Activated CD4-positive, alpha-beta T cell treated with anti-CD3 and anti-CD28 coated beads, Interleukin-2, amount 50 U/mL, for 48 hours (primary cell): ENCODE measurements at places on chromosomes 1 and 21.

- no peak for DNase-seq
Observed at GRCh38 chr1:57262472-57262871, 161.4 kb downstream of the DAB1 start.

DNA sequence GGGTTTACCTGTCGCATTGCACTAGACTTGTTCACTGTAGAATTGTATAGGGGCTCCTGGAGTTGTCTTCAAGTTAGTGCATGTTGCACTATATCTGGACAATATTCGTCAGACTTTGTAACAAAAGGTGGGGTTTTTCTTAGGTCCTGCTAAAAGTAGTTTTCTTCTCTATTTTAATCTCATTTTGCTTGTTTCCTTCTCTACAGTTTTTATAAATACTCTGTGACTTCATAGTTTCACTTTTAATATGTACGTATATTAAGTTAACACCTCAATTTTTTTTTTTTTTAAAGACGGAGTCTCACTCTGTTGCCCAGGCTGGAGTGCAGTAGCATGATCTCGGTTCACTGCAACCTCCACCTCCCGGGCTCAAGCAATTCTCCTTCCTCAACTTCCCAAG lies 26.5 kb upstream of the MRPS6 start:
- DNase-seq, result no peak

DNA sequence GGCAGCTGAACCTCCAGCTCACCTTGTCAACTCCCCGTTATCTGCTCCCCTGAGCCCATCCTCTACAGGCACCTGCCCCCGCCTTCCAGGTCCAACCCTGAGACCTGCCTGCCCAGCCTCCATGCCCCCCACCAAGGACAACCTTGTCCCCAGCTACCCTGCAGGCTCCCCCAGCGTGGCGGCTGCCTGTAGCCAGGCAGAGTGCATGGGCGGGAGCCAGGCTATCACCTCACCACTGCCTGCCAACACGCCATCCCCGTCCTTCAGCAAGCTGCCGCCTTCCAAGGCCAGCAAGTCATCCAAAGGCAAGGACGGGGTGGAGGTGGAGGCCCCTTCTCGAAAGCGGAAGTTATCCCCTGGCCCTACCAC lies 3.0 kb upstream of the CYB561D1 start:
- no peak for DNase-seq

- no peak for DNase-seq
Observed at GRCh38 chr21:30104241-30104640, 62.4 kb downstream of the CLDN17 start.

GRCh38 chr1:85224295-85224694 lies 23.5 kb upstream of the SYDE2 start:
- no peak for DNase-seq

- DNase-seq, result no peak
Observed at GRCh38 chr21:29193072-29193471, 62.6 kb downstream of the MAP3K7CL start.

DNA sequence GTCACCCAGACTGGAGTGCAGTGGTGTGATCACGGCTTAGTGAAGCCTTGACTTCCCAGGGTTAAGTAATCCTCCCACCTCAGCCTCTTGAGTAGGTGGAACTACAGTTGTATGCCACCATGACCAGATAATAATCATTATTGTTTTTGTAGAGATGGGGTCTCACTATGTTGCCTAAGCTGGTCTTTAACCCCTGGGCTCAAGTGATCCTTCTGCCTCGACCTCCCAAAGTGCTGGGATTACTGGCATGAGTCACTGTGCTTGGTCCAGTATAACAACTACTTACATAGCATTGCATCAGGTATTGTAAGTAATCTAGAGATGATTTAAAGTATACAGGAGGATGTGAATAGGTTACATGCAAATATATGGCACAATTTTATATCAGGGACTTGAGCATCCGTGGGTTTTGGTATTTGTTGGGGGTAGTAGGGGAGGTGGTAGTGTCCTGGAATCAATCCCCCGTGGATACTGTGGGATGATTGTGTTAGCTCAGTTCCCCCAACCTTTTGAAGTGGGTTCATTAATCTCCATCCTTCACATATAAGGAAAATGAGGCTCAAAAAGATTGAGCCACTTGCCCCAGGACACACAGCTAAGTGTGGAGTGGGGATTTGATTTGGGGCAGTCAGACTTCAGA lies 61.4 kb upstream of the CNIH3 start:
- DNase-seq, result no peak

- DNase-seq, result peak; percentile 21
Observed at GRCh38 chr1:3676581-3677470, 24.5 kb downstream of the TP73 start.

- no peak for DNase-seq
Observed at GRCh38 chr1:30724175-30724574, 790 bp upstream of the MATN1 start.

DNA sequence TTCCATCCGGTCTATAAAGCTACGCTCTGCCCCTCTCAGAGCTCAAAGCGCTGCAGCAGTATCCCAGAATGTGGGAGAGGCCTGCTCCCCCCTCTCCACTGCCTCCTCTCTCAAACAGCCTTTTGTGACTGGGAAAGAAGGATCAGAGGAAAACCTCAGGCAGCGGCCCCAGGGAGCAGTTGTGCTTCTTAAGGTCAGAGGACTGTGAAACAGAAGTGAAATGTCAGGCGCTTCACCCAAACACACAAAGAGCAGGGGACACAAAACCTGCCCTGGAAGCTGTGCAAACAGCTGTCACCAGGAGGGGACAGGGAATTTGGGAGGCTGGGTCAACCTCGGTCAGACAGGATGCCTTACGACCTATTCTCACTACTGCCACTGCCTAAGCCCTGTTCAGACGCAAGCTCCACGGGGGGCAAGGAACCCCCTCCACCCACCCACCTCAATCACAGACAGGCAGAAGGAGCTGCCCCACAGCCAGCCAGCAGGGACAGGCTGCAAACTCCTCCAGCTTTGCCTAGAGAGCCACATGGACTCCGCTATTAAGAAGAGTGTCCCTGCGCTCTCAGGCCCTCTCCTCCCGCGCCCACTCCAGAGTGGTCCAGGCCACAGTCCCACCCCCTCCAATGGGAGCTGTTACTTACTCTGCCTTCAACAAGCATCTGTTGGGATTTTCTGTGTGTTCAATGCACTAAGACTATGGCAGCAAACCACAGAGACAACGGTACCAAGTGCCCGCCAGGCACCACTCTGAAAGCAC lies 14.6 kb downstream of the SSBP3 start:
- DNase-seq, result no peak

DNA sequence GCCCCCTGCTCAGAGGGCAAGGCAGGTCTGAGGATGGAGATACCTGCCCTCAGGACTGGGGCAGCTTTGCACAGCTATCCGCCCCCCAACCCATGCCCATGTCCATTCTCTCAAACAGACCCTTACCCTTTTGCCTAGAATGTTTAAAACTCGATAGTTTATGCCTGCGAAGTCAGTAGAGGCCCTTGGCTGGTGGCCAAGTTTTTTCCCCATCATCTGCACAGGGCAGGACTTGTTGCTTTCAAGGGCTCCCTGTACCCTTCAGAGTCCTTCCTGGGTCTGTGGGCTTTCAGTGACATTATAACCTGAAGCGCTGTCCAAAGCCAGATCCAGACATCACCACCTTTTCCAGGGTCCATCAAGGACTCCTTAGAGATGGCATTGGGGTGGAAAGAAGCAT lies 148.7 kb upstream of the ZNF644 start:
- no peak for DNase-seq

GRCh38 chr1:14617791-14618190 lies 19.3 kb downstream of the KAZN start:
- no peak for DNase-seq

DNA sequence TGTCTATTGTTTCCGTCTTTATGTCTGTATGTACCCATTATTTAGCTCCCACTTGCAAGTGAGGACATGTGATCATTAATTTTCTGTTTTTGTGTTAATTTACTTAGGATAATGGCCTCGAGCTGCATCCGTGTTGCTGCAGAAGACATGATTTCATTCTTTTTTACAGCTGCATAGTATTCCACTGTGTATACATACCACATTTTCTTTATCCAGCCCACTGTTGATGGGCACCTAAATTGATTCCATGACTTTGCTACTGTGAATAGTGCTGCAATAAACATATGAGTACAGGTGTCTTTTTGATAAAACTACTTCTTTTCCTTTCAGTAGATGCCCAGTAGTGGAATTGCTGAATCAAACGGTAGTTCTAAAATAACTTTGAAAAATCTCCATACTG lies 12.7 kb upstream of the SLAMF1 start:
- no peak for DNase-seq

DNA sequence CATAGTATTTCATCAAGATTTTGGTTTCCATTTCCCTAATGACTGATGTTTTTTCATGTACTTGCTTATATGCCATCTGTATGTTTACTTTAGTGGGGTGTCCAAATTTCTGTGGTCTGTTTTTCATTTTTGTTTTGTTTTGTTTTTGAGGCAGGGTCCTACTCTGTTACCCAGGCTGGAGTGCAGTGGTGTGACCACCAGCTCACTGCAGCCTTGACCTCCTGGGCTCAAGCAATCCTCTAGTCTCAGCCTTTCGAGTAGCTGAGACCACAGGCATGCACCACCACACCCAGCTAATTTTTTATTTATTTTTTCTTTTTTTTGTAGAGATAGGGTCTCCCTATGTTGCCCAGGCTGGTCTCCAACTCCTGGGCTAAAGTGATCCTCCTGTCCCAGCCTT lies 378.0 kb upstream of the VAMP3 start:
- DNase-seq, result no peak

- peak; percentile 58 for DNase-seq
Observed at GRCh38 chr1:37752583-37753471, 12.1 kb downstream of the EPHA10 start.

DNA sequence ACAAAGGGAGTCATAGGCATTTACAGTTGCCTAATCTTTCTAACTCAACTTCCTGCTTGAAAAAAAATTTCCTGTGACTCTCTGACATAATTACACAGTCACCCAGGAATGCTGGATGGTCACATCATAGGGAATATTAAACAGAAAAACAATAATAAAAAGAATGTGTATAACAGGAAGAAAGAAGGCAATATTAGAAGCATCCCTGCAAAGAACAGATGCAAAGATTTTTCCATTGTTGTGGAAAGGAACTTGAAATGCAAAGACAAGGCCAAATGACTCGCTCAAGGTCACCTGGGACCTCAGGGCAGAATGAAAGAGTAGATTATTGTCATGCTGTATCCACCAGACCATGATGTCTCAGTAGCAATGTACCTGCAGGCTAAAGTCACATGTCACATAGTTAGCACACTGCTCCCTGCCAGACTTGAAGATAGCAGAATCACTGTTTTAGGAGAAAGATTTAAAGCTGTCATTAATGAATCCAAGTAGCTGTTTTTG lies 184.3 kb downstream of the CYYR1 start:
- no peak for DNase-seq

GRCh38 chr1:51644533-51645197 lies 27.8 kb downstream of the OSBPL9 start:
- DNase-seq, result no peak

DNA sequence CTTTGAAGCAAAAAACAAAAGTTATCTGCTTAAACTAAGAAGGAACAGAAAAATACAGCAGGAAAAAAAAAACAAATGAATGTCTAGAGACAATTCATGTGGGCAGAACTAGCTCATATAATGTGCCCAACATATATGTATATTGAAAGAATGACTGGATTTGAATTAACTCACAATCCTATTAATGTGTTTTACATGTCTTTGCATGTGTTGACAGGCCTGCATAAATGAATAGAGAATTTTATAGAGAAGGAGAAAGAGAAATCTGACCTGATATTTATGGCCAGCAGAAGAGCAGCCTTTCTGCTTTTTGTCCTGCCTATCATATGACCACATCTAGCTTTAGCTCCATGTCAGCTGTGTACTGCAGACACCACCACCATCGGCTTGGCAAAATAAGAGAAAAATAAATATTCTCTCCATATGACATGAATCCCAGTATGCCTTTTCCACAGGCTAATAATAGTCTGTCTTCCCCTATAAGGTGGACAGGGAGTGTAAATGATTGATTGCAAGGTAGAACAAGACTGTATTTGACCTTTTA lies 171.5 kb upstream of the PALMD start:
- no peak for DNase-seq

GRCh38 chr1:42312576-42313212 lies 22.3 kb downstream of the FOXJ3 start:
- DNase-seq, result no peak

DNA sequence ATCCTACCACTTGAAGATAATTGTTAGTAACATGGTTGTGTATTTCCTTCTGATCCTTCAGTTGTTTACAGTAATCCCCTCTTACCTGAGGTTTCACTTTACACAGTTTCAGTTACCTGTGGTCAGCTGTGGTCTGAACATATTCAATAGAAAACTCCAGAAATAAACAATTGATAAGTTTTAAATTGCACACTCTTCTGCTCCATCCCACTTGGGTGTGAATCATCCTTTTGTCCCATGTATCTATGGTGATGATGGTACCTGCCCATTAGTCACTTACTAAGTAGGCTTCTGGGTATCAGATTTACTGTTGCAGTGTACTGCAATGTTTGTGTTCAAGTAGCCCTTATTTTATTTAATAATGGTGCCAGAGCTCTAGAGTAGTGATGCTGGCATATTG lies 62.5 kb downstream of the OSBPL9 start:
- DNase-seq, result no peak

GRCh38 chr21:35529171-35529863 lies 480.2 kb upstream of the RUNX1 start:
- DNase-seq, result peak; percentile 29

- no peak for DNase-seq
Observed at GRCh38 chr1:63877021-63877767, 103.4 kb downstream of the ROR1 start.

DNA sequence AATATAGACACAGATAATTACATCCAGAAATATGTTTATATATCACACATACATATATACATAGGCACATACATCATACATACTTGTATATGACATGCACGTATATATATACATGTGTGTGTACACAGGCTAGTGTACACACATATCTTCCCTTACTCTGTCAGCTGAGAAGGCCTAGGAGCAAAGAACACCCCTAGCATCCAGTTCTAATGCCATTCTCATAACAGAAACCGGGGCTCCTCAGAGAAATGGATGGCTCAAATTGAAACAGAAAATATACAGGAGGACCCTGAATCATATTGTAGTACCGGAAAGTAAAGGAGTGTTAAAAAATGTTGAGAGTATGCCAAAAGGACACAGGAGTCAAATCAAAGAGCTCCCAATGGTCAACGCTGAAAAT lies 19.7 kb upstream of the HYI start:
- DNase-seq, result no peak

DNA sequence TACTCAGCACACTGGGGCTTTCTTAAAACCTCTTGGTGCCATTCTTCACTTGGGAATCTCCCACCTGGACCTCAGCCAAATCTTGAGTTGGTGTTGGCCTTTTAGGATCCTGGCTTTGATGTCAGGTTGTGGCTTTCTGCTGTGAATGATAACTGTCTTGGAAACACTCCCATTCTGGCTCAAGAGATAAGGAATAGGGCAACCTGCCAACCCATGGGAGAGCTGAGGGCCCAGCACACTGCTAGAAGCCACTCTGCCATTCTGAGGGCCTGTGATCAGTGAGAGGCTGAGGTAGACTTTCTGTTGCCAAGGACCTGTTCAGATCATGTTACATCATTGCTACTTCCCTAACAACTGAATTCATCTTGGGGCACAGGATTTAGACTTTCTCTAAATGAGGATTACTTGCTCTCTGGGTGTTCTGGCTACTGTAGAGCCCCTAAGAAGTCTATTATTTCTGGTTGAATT lies 45.8 kb downstream of the TTC39A start:
- DNase-seq, result no peak
